ENCODE measurements at places on chromosomes 12 and 14.

DNA sequence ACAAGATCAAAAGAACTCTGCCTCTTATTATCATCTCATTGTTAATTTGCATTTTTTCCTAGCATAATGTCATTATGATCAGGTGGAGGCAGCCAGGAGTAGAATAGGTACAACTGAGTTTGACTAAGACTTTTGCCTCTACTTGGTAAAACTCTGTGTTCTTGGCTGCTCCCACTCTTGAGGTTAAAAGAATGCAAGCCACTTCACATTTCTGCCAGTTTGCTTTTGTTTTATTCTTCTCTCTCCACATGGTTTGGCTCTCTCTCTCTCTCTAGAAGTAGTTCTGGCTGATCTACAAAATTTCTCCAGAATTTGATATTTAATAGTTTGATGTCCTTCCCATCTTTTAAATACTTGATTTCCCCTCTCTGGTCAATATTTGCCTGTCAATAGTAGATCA, 170.7 kb upstream of the E2F7 start:
- H3K27ac ChIP-seq: no peak overlapping the region
- no peak for DNase-seq
- H3K4me3 ChIP-seq: no peak overlapping the region

DNA sequence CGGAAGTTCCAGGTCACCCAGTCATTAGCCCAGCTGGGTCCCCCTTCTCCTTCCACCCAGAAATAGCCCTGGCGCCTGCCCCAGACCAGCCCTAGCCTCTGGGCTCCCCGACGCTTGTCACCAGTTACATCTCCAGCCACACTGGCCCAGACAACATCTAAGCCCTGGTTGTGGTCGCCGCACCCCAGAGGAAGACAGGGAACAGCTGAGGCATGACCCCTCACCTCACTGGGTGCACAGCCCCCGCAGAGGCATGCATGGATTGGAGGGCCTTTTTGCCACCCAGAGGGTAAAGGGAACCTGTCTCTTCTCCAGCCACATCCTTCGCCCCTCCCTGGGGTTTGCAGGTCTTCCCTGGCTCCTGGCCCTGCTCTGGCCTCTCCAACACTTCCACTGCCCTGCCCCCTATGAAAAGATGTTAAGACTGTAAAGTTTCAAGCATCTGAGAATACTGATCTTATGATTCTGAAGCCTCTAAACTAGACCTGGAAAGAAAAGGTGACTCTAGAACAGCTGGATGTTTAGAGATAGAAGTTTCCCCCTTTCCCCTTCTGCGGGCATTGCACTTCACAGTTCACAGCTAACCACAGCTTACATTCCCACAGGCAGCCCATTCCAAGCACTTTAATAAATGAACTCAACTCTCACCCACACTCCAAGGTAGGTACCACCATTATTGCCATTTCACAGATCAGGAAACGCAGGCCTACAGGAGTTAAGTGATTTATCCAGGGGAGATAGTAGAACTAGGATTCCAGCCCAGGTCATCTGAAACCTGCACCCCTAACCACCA, 14.7 kb downstream of the TMEM119 start:
- no peak for DNase-seq
- no peak overlapping the region for H3K4me3 ChIP-seq
- peaks cover 10% of the 10 kb centered on the region for H3K36me3 ChIP-seq
- H3K27me3 ChIP-seq: peaks cover 10% of the 10 kb centered on the region
- H3K27ac ChIP-seq: no peak overlapping the region

DNA sequence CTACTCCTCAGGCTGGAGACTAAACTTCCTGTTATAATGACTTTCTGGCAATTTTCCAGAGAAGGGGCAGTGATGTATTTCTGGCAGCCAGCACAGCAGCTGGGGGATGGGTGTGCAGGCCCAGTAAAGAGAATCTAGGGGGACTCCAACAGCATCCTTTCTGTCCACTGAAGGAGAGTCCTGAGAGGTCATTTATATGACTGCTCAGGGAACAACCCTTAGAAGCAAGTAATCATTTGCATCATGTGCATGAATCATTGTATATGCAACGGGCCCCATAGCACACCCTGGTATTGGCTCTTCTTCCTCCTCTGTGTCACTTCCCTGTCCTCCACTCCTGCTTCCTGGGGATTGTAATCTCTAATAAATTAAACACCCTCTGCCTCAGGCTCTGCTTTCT, 493.8 kb downstream of the RPS29 start:
- no peak overlapping the region for H3K27ac ChIP-seq
- H3K27me3 ChIP-seq: no peaks in the 10 kb centered on the region
- no peaks in the 10 kb centered on the region for H3K36me3 ChIP-seq
- H3K4me3 ChIP-seq: no peak overlapping the region
- no peak for DNase-seq
- H3K4me1 ChIP-seq: no peaks in the 10 kb centered on the region

GRCh38 chr12:104969343-104969742, 11.3 kb upstream of the SLC41A2 start:
- H3K27ac ChIP-seq: no peak overlapping the region
- no peak overlapping the region for H3K4me3 ChIP-seq
- H3K27me3 ChIP-seq: peaks cover 20% of the 10 kb centered on the region
- no peaks in the 10 kb centered on the region for H3K36me3 ChIP-seq
- no peaks in the 10 kb centered on the region for H3K4me1 ChIP-seq

- no peak overlapping the region for H3K27ac ChIP-seq
- no peak for DNase-seq
- peaks cover 8% of the 10 kb centered on the region for H3K27me3 ChIP-seq
- no peak overlapping the region for H3K4me3 ChIP-seq
- no peaks in the 10 kb centered on the region for H3K4me1 ChIP-seq
- no peaks in the 10 kb centered on the region for H3K36me3 ChIP-seq
Observed at GRCh38 chr14:34252227-34252626, 209.8 kb downstream of the SPTSSA start.

DNA sequence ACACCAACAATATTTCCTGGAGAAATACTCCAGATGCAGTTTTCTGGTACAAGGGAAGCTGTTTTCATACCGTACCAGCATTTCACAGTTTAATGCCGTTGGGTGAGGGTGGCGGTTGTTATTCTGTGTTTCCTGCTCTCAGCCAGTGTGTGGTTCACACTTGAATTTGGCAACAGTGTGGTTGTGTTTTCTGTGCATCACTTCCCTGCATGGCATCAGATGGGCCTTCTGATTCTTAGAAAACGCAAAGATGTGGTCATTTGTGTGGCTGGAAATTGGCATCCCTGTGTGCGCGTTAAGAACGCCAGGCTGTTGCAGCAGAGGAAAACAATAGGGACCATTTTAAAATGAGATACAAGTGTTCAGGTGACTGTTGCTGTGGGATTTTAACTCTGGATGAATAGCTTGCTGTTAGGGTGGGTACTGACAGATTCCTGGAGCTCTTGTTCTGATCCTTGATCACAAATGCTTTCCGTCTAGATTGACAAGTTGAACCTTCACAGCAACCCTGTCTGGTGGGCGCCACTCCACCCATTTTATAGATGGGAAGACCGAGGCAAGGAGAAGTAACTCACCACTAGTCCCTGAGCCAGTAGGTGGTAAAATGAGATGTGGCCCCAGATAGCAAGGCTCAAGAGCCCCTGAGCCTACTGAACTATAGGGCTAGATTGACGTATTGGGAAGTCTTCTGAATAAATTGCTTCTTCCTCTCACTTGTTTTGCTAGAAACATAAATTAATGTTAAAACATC, 231.2 kb downstream of the CHST11 start:
- DNase-seq: peak; percentile 59
- no peaks in the 10 kb centered on the region for H3K27me3 ChIP-seq
- H3K4me1 ChIP-seq: peaks cover 61% of the 10 kb centered on the region
- peaks cover 9% of the 10 kb centered on the region for H3K36me3 ChIP-seq

Data from effector memory CD8-positive, alpha-beta T cell (primary cell).